ENCODE measurements at places on chromosomes 12 and 14.

DNA sequence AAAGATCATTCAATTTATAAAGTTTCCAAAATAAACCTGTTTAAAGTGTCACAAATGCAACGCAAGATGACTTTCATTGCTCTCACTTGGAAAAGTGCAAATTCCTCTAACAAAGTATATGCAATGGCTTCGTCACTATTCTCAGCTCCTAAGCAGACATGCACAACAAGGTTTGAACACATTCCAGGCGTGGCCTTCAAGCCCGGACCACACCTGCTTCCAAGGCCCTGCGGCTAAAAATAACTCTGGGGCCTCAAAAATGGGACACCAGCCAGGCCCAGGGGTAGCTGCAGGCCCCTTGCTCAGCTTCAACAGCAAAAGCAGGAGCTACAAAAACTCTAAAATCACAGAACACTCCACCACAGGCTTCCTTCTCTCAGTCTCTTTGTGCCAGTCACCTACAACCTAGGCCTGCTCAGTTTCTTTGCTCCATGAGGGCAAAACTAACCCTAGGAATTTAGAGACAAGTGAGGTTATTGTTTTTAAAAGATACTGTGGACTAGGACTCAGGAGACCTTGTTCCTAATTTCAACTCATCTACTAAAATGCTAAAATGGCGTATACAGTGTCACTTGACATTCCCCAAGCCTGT, 29.3 kb downstream of the DUSP16 start:
- no peak for DNase-seq

DNA sequence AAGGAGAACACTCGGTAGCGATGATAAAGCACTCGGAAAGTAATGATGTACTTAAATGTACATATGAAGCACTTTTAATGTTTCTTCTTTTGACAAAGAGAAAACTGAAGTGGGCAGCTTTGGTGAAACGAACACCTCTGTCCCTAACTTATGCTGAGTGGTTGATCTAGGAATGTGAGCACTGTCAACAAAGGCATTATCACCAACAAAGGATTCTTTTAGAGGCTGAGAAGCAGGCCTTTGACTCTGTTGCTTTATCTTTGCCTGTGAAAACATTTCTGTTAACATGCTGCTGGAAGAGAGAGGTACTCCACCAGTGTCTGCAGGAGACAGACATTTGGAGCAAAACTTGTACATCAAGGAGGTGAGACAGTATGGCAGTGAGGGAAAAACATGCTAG, 103.2 kb upstream of the VRK1 start:
- DNase-seq = no peak

GRCh38 chr12:129901254-129901653, 2.6 kb downstream of the TMEM132D start:
- no peak for DNase-seq

GRCh38 chr14:78346747-78347146, 176.6 kb downstream of the NRXN3 start:
- DNase-seq = no peak

- DNase-seq = no peak
Measured at GRCh38 chr12:104733717-104734175, 224.3 kb downstream of the SLC41A2 start.

DNA sequence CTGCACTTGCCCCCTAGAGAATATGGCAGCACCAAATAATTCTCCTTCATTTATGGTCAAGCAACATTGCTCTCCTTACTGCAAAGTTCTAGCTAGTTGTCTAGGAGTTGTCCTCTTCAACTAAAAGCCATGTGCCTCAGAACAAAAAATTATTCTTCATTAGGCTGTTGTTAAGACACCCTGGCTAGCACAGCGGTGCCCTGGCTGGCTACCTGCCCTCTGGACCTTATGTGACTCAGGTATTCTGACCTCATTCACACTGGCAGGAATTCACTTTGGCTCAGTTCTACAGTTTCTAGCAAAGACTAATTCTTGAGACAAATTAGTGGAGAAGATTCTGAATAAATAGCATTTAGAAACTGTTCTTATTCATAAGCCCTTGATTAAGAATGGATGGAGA, 224.4 kb upstream of the KRR1 start:
- no peak for DNase-seq

- no peak for DNase-seq
Measured at GRCh38 chr14:56905282-56905681, 95.0 kb upstream of the OTX2 start.

DNA sequence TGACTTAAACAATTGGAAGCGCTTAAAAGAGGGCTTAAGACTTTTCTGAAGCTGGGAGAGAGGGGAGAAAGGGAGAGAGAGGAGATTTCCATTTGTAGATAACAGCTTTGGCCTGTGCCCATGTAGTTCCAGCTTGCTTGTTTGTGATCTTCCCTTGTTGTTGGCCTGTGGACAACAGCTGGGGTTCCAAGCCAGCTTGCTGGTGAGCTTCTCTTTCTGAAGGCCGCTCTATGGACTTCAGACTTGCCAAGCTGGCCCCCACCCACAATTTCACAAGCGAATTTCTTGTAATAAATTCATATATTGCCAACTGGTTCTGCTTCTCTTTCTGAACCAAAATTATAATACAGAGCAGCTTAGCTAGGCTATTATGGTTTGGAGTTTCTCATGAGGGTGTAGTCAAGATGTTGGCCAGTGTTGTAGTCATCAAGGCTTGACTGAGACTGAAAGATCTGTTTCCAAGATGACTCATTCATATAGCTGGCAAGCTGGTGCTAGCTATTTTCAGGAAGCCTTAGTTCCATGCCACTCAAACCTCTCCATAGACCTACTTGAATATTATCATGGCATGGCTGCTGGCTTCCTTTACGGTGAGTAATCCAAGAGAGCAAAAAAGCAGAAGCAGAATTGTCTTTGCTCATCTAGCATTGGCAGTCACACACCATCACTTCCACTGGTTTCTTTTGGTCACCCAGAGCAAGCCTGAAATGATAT, 89.4 kb downstream of the ATP23 start:
- no peak for DNase-seq

DNA sequence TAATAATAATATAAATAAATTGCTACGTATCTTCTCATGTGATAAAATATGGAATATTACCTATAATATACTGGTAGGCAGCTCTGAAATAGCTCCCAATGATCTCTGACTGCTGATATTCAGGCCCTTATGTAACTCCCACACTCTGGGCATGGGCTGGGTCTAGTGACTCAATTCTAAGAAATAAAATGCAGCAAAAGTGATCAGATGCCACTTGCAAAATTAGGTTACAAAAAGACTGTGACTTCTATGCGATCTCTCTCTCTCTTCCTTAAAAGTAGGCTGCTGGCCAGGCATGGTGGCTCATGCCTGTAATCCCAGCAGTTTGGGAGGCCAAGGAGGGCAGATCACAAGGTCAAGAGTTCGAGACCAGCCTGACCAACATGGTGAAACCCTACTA, 10.3 kb upstream of the CACNB3 start:
- no peak for DNase-seq

DNA sequence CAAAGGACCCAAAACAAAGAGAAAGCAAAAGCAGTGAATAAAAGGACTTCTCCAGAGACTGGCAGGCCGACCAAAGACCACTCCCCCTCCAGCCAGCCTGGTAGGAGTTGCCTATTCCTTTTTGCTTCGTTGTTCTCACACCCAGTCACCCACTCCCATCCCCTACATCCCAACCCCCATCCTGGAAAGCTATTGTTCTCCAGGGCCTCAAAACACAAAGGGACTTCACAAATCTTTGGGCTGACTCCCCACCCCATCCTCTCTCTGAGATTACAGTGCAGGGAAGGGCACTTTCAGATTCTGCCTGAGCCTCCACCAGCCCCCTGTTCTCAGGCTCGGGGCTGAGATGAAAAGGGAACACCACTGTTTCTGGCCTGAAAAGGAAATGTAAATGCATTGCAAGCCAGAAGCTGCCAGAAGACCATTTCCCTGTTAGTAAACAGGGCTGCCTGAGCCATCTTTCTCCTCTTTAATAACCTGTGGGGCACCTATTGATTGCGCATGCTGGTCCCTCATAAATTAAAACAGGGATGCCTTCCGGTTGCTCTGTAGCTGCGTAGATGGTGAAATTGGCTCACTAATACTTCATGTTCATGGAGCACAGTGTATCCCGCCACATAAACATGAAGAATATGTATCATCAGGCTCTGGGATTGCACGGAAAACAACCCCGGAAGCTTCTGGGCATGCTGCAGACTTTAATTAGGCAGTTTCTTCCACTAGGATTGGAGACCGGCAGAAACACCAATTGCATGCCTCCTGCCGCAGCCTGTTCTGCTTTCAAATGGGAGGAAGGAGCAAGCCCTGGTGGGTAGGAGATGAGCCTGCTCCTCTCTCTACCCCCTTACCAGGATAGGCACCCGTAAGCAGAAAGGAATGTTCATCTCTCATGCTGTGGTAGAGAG, 130.3 kb upstream of the FUT8 start:
- no peak for DNase-seq

- no peak for DNase-seq
Measured at GRCh38 chr14:67423424-67423823, 11.5 kb upstream of the PLEK2 start.

DNA sequence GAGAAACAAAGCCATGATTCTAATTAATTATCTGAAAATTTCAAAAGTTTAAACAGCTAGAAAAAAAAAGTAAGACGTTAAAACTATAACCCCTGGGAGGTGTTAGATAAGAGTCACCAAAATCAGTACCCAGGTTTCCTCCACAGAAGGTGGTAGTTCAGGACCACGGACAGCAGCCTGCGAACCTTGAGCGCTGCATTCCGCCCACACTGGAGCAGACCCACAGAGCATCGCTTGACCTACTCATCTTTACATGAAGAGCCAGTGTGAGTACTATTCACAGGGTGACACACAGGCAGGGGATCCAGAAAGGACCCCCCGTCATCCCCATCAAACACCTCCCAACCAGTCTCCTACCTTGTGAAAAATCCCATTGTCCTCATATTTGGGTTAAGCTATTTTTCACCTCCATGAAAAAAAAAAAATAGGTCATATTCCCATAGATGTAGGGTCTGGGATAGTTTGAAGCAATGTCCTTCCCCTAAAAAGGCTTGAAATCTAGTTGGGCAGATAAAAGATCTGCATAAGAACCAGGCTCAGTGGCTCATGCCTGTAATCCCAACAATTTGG, 8.8 kb upstream of the CHGA start:
- DNase-seq = no peak

- peak; percentile 25 for DNase-seq
Measured at GRCh38 chr14:23352506-23353432, at the start of gene SLC22A17. SLC22A17 (minus strand) TSS chr14:23352887.

GRCh38 chr12:128613837-128614590, 209.7 kb downstream of the SLC15A4 start:
- no peak for DNase-seq

- DNase-seq = no peak
Measured at GRCh38 chr12:132159555-132160003, 15.3 kb downstream of the NOC4L start.

DNA sequence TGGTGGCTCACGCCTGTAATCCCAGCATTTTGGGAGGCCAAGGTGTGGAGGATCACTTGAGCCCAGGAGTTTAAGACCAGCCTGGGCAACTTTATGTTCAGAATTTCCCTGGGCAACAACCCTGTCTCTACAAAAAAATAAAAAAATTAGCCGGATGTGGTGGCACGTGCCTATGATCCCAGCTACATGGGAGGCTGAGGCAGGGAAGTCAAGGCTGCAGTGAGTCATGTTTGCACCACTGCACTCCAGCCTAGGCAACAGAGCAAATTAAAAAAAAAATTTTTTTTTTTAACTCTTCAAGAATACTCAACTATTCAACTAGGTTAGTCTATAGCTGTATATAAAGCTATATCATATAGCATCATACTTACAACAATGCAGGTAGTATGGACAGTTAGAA, 113.0 kb downstream of the RALGAPA1 start:
- DNase-seq = no peak

GRCh38 chr14:61387076-61387475, 65.7 kb downstream of the PRKCH start:
- no peak for DNase-seq

- no peak for DNase-seq
Measured at GRCh38 chr12:90071996-90072395, 363.4 kb upstream of the ATP2B1 start.
